ENCODE measurements at places on chromosomes 4 and X.

- DNase-seq = no peak
Measured at GRCh38 chrX:139194571-139195280, 335.8 kb upstream of the F9 start.

GRCh38 chr4:19583827-19584569, 667.7 kb upstream of the SLIT2 start:
- DNase-seq = no peak

DNA sequence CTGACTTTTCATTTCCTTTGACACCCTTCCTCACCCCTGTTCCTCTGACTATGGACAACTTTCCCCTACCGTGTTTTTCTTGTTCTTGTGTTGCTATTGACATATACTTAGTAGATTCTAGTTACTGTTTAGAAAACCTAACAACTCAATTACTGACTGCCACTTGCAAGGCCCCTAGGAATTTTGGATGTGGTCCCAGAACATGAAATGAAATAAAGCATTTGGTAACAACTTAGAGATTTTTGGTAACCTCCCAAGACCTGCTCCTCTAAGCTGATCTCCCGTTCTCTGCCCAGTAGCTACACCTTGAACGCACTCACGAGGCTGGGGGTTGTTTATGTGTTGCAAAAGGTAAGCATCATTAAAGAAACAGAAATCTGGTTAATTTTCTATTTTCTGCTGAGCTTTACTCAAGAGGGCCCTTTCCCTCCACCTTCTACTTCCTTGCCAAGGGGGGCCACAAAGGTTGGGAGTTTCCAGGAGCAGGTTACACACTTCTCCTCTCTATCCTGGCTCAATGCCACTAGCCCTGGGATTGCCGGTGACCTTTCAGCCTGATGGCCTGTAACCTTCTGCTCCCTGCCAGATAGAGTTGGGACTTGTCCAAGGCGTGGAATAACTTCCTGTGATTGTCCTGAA, 20.5 kb downstream of the GAB3 start:
- DNase-seq = no peak

DNA sequence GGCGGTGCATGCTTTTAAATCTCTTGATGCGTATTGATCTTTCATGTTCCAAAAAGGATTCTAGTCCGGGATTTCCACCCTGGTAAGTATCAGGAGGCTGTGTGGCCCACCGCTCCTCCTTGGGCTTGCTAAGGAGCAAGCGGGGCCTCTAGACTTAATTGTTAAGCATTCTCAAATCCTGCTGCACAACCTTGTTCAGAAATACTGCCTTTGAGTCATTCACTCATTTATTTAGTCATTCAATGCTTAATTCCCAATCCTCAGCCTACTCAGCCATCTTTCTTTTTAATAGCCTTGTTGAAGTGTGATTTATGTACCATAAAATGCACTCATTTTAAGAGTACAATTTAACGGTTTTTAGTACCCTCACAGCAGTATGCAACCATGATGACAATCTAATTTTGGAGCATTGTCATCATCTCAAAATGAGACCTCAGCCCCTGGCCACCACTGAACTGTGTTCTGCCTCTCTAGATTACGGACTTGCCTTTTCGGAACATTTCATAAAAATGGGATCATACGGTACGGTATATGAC, 15.6 kb upstream of the SLC2A9 start:
- DNase-seq = no peak

DNA sequence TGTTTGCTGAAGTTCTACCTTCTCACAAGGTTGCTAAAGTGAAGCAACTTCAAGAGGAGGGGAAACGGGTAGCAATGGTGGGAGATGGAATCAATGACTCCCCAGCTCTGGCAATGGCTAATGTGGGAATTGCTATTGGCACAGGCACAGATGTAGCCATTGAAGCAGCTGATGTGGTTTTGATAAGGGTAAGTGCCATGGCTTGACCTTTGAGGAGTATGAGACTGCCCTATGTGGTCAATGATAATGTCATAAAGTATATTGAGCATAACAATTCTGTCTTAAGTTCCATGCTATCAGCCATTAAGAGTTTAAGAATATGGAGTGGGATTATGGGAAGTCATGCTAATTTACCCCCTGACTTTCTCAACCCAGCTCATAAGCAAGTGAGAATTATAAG, 61.4 kb upstream of the PGK1 start:
- no peak for DNase-seq

GRCh38 chrX:2732076-2732475, 19.8 kb upstream of the XG start:
- DNase-seq = no peak

DNA sequence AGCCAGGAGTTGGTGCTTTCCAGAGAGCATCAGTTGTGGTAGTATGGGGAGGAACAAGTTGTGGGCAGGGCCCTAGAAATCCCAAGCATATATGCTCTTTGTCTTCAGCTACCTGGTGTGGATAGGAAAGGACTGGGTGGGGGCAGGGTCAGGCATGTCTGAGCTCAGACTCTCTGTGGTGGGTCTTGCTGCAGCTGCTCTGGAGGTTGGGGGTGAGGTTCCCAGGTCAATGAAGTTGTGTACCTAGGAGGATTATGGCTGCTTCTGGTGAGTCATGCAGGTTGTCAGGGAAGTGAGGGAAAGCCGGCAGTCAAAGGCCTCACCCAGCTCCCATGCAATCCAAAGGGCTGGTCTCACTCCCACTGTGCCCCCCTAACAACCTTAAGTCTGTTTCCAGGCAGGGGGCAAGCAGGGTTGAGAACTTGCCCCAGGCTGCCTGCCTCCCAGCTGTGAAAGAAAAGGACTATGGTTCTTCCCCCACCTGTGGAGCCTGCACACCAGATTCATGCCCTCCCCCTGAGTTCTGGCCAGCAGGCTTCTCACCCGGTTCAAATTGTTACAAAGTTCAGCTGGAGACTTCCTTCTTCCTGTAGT, 30.4 kb upstream of the QRFPR start:
- DNase-seq = no peak

DNA sequence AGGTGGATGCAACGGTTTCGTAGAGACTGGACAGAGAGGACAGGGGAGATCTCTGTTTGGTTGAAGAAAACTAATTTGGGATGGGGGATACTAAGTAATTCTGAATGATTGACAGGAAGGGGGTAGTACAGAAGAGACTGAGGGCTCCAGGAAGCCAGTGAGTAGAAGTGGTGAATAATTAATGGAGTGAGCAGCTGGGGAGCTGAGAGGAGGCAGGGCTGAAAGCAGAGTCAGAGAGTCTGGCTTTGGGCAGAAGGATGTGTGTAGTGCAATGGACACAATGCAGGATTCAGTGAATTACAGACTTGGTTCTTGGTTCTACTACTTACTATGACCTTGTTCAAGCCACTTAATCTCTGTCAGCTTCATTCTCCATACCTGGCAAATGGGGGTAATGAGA, 161.7 kb downstream of the RBMX2 start:
- DNase-seq = no peak

DNA sequence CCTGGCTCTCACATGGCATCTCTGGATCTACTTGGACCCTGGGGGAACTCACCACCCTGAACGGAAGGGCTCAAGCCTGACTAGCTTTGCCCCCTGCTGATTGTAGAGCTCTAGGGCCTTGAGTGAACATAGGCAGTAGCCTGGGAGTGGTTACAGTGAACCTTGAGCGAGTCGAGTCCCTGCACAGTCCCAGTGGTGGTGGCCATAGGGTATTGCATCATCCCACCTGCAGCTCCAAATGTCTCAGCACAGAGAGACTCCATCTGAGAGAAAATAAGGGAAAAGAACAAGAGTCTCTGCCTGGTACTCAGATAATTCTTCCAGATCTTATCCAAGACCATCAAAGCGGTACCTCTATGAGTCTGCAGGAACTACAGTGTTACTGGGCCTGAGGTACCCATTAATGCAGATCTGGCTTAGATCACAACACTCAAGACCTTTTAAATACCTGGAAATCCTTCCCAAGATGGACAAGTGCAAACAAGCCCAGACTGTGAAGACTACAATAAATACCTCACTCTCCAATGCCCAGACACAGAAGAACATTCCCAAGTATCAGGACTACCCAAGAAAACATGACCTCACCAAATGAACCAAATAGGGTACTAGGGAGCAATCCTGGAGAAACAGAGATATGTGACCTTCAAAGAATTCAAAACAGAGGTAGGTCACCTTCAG, 167.5 kb upstream of the TET2 start:
- no peak for DNase-seq

All from NCI-H1436 treated with DMSO at 0.1 percent for 48 hours (cell line).